Ovary (tissue), 10 donors: ENCODE measurements at places on chromosomes 1 and 21. TPM values are rescaled to one million over a fixed set of nuclear protein-coding genes. Genes with fewer than 3 reads are reported as not detected.

Gene ICOSLG
- 0.47 TPM for polyA plus RNA-seq

GRCh38 chr1:28147264-28148094, 29.0 kb downstream of the PTAFR start:
- H3K27ac ChIP-seq = no peak overlapping the region
- no peaks in the 10 kb centered on the region for H3K4me1 ChIP-seq
- no peaks in the 10 kb centered on the region for H3K27me3 ChIP-seq
- H3K4me3 ChIP-seq = no peak overlapping the region

GRCh38 chr1:38134294-38134755, 87.7 kb upstream of the POU3F1 start:
- no peaks in the 10 kb centered on the region for H3K27me3 ChIP-seq
- H3K4me3 ChIP-seq = no peak overlapping the region
- no peak for DNase-seq
- no peaks in the 10 kb centered on the region for H3K36me3 ChIP-seq
- no peak overlapping the region for H3K27ac ChIP-seq

DNA sequence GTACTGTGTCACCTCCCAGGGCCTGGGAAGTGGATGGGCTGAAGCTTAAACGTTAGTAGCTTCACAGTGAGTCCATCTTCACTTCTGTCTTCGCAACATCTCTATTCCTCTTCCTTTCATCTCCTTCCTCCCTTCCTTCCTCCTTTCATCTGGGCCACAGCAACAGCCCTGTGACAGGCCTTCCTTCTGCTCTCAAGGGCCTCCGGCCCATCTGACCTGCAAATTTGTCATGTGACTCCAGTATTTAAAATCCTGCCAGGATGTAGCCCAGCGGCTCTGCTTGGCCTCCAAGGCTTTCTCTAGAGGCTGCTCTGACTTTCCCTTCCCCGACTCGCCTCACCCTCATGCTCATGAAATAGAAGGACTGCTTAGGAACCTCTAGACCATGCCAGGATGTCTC, 10.9 kb upstream of the BATF3 start:
- H3K36me3 ChIP-seq = no peaks in the 10 kb centered on the region
- no peak overlapping the region for H3K4me3 ChIP-seq
- no peak for DNase-seq
- H3K27ac ChIP-seq = no peak overlapping the region

DNA sequence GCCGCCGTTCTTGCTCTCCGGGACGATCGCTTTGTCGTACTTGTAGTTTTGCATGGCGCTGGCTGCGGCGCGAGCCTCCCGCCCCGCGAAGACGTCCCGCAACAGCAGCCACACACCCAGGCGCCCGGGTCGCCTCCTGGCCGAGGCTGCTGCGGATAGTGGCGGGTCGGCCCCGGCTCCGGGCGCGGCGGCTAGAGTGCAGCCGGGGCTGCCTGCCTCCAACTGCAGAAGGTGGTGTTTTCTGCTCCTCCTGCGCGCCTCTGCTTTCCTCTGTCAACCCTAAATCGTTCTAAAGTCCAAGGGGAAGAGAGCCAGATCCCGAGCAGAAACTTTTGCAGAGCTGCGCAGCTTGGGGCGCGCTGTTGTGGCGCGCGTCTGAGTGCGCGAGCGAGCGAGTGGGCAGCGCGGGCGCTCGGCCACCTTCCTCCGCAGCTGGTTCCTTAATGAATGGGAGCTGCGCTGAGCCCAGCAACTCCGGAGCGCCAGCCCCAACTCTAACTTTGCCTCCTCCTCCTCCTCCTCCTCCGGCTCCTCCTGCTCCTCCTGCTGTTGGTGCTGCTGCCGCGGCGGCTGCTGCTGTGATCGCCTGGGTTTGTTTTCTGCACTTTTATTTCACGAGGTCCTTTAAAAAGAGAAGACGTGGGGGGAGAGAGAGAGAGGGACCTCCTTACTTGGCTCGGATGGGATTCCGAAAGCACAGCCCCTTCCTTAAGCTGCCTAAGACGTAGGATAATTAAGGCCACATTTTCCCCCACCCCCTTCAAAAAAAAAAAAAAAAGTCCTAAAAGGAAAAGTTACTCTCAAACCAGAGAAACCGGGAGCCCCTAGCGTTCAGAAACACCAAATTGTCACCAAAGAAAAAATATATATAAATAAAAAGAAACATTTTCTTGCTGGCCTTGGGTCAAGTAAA, at the start of gene PLPP3:
Gene PLPP3, minus strand, starts transcription at position 601 of the 913 bp plus-strand sequence. Its CDS starts 547 bp downstream, at position 54.
- no peaks in the 10 kb centered on the region for H3K36me3 ChIP-seq
- H3K27ac ChIP-seq = peak within 1 kb of the TSS; percentile 86
- peak within 1 kb of the TSS; percentile 62 for H3K4me3 ChIP-seq
- peak; percentile 87 for DNase-seq

- no peak overlapping the region for H3K4me3 ChIP-seq
- H3K27ac ChIP-seq = no peak overlapping the region
These were observed 52.2 kb downstream of the SDC3 start for GRCh38 chr1:30856260-30856790.

GRCh38 chr1:43565600-43566360, 35.1 kb downstream of the PTPRF start:
- no peaks in the 10 kb centered on the region for H3K36me3 ChIP-seq
- peak overlapping the region; percentile 35 for H3K4me3 ChIP-seq
- DNase-seq = peak; percentile 71
- H3K27ac ChIP-seq = no peak overlapping the region
- no peaks in the 10 kb centered on the region for H3K27me3 ChIP-seq

DNA sequence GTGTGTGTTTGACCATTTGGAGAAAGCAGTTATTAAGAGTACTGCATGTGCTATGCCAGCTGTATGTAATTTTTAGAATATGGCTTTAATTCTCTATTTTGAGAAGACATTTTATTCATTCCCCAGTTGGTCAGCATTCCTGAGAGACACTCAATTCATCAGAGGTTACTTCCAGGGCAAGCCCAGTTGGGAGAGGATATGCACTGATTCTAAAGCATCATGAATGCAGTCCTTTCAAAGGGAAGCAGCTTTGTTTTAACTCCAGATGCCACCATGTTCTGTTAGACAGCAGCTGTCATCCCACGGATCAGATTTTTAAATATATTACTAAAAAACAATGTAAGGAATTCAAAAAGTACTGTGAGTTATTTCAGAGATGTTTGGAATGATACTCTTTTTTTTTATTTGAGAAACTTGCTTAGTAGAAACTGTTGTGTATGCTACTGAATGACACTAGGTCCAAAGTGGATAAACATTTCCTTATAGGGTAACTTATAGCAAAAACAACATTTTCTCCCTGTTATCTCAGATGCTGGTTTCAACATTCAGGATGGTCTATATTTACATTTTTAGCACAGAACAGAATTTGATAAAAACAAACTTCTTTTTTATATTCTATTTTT, 149.5 kb upstream of the B3GALT2 start:
- no peaks in the 10 kb centered on the region for H3K4me1 ChIP-seq
- H3K27me3 ChIP-seq = no peaks in the 10 kb centered on the region
- H3K36me3 ChIP-seq = no peaks in the 10 kb centered on the region
- no peak overlapping the region for H3K4me3 ChIP-seq

- H3K27ac ChIP-seq = peak overlapping the region; percentile 56
- no peaks in the 10 kb centered on the region for H3K36me3 ChIP-seq
- H3K4me1 ChIP-seq = peaks cover 12% of the 10 kb centered on the region
- H3K27me3 ChIP-seq = no peaks in the 10 kb centered on the region
- peak; percentile 75 for DNase-seq
These were observed 11.2 kb upstream of the CAPN2 start for GRCh38 chr1:223700942-223701637.
